ENCODE measurements at places on chromosomes 7 and 10.

GRCh38 chr7:47833211-47833610 lies 115.1 kb downstream of the PKD1L1 start:
- peak; percentile 5 for DNase-seq

DNA sequence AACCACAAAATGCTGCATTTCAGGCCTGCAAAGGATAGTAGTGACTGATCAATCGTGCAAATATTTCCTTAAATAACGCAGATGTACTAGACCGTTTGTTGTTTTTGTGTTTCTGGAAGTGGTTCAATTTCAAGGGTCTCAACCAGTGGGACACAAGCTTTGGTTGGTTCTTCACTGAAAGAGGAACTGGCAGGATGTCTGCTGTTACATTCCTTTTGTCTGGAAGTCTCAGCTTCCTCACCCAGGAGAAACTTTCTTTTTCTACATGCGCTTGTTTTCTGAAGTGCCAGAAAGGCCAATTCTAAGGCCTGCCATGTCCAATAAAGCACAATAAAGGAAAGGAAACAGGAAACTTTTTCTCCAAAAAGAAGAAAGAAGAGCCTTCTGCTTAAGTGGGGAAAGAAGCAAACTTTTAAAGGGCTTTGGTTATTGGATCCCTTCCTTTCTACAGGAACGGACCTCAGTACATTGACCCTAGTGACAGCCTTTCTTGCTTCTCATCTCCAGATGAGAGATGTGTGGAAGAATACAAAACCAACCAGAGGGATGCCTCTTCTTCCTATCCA lies 4.1 kb downstream of the DKK1 start:
- no peak for DNase-seq

GRCh38 chr7:147231275-147231674 lies 1114.7 kb downstream of the CNTNAP2 start:
- no peak for DNase-seq

DNA sequence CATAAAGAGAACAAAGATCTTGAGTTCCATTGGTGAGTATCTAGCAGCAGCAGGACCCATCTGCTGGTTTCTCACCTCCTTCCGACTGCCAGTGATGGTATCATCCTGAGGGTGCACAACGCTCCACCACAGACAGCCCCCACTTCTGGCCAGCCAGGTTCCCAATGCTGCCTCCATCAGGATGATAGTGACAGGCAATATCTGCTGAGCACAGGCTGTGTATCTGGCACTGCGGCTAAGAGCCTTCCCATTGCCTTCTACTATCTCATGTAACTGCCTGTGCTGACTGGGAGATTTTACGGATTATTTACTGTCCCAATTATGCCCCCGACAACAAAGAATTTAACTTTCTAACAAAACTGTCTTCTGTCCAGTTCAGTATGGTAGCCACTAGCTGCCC lies 352.4 kb upstream of the AOAH start:
- no peak for DNase-seq

- DNase-seq, result no peak
Observed at GRCh38 chr7:142868986-142869415, 14.1 kb downstream of the EPHB6 start.

GRCh38 chr7:15924910-15925309 lies 238.4 kb upstream of the MEOX2 start:
- DNase-seq, result no peak

- no peak for DNase-seq
Observed at GRCh38 chr10:109924087-109924486, 776 bp upstream of the XPNPEP1 start.

DNA sequence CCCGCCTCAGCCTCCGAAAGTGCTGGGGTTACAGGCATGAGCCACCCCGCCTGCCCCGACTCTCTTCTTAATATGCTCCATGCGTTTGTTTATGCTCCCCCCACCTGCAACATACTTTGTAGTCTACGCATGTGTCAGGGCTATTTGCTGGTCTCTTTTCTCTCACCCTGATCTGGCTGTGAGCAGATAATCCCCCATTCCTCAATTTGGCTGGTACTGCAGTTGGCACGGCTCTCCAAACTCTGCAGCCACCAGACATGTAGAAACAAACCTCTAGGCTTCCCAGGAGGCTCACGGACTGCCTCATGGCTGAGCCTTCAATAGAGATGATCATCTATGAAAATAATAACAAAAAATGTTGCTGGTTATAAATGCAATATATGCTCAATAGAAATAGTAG lies 540.3 kb upstream of the GALNT17 start:
- no peak for DNase-seq

DNA sequence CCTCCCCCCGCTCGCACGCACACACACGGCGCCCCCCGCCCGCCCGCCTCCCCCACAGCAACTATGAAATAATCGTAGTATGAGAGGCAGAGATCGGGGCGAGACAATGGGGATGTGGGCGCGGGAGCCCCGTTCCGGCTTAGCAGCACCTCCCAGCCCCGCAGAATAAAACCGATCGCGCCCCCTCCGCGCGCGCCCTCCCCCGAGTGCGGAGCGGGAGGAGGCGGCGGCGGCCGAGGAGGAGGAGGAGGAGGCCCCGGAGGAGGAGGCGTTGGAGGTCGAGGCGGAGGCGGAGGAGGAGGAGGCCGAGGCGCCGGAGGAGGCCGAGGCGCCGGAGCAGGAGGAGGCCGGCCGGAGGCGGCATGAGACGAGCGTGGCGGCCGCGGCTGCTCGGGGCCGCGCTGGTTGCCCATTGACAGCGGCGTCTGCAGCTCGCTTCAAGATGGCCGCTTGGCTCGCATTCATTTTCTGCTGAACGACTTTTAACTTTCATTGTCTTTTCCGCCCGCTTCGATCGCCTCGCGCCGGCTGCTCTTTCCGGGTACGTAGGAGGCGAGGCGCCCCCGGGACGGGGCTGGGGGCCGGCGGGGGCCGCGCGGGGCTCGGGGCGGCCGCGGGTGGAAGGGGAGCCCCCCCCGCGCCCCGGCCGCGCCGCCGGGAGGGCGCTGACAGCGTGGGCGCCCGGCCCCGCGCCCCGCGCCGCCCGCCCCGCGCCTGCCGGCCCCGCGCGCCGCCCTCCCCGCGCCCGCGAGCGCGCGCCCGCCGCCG lies 441 bp downstream of the BMI1 start:
- peak; percentile 51 for DNase-seq

DNA sequence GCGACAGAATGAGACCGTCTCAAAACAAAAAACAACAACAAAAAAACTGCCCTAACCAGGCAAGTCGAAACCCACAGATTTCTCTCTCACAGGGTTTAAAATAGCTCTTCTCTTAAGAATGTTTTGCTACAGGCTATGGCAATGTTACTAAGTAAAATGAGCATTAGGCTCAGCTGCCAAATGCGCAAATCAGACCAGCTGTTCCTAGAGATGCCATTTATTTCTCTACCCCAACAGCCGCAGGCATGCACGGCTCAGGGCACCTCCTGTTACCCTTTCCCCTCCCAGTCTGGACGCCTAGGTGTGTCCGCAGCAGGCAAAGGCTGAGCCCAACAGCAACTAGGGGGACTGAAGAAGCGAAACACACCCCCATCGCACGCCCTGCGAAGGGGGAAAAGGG lies 168.3 kb upstream of the MBL2 start:
- no peak for DNase-seq

GRCh38 chr10:34340934-34341333 lies 474.2 kb downstream of the PARD3 start:
- no peak for DNase-seq

- DNase-seq, result no peak
Observed at GRCh38 chr10:12728494-12728893, 273.0 kb downstream of the CCDC3 start.

- no peak for DNase-seq
Observed at GRCh38 chr10:131743190-131744151, 157.3 kb upstream of the PPP2R2D start.

DNA sequence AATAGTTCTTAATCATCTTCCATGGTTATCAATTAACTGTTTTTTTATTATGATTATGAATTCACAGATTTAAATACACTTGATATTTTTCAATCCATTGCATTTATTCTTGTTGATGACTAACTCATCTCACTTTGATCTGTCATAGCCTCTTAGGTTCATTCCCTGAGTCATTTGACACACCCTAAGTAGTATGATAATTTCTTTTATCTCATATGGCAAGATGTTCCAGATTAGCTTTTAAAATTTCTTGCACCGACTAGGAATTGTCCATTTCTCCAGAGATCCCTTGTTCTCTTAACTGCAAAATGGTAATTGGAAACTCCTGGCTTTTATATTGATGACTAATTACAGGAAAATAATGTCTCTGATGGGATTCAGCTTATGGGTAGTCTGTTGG lies 87.6 kb upstream of the CCDC6 start:
- DNase-seq, result no peak

GRCh38 chr10:1377740-1378397 lies 321.7 kb downstream of the WDR37 start:
- DNase-seq, result no peak

DNA sequence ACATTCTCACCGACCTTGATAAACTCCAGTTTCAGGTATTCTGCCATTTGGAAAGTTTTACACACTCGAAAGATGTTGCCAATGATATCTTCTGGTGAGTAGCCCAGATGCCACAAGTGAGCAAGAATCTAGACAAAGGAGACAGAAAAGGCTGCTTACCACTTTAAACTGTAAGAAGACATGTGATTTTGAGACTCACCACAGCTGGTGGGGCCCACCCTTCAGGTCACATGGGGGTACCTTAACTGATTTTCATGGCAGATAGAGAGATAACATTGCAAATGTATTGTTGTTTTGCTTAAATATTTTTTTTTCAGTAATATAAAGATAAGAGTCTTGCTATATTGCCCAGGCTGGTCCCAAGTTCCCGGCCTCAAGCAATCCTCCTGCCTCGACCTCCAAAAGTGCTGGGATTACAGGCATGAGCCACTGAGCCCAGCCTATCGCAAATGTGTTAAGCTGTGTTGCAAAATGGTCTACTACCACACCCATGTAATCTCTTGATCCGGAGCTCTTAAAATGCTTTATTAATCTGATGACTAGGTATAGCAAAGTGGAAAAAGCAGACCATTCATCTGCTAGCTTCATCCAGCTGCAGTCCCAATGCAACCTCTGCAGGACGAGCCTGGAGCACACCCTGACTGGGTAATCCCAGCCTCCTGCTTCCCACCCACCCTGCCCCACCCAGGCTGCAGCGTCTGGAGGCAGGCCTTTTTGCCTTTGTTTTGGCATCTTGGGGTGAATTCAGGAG lies 18.5 kb downstream of the RFC2 start:
- no peak for DNase-seq

DNA sequence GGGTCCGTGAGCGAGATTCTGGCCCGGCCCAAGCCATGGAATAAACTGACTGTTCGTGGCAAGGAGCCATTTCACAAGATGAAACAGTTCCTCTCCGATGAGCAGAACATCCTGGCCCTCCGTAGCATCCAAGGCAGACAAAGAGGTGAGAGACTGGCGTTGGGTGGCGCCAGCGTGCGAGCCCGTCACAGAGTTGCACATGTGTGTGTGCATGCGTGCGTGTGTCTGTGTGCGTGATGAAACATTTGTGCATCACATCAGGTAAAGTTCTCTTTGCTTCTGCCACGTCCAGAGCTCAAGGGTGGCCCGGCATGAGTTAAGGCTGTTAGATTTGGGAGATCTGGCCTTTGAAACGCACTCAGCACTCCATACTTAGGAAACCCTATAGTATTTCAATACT lies 89.5 kb upstream of the SH2B2 start:
- DNase-seq, result no peak

GRCh38 chr10:3978174-3978573 lies 193.2 kb upstream of the KLF6 start:
- no peak for DNase-seq

GRCh38 chr7:48337012-48337621 lies 165.9 kb downstream of the ABCA13 start:
- no peak for DNase-seq

- no peak for DNase-seq
Observed at GRCh38 chr10:9848981-9849380, 1168.7 kb upstream of the CELF2 start.

- DNase-seq, result peak; percentile 47
Observed at GRCh38 chr7:5139998-5140397, 50.0 kb upstream of the WIPI2 start.

DNA sequence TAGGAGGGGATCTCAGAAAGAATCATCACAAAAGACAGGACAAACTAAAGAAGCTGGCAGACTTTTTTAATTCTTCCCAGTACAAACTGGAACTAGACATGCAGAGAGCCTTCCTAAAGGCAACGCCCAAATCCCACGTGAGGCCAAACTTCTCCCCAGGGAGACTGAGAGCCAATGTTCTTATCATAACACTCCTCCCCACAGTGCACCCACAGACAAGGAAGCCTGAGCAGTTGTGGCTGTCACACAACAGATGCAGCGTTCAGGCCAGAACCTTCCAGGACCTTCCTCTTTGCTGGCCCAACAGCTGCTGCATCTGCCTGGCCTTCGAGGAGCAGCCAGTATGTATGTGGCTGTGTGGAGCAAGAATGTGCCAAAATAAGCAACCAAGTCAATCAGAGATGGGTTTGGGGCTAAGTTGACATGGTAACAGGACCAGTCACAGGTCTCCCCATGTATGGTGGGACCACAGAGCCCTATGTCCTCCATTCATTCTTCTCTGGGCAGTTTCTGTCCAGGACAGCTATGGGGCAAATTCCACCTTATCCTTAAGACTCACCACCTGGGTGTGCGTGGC lies 34.9 kb downstream of the SRPK2 start:
- no peak for DNase-seq

DNA sequence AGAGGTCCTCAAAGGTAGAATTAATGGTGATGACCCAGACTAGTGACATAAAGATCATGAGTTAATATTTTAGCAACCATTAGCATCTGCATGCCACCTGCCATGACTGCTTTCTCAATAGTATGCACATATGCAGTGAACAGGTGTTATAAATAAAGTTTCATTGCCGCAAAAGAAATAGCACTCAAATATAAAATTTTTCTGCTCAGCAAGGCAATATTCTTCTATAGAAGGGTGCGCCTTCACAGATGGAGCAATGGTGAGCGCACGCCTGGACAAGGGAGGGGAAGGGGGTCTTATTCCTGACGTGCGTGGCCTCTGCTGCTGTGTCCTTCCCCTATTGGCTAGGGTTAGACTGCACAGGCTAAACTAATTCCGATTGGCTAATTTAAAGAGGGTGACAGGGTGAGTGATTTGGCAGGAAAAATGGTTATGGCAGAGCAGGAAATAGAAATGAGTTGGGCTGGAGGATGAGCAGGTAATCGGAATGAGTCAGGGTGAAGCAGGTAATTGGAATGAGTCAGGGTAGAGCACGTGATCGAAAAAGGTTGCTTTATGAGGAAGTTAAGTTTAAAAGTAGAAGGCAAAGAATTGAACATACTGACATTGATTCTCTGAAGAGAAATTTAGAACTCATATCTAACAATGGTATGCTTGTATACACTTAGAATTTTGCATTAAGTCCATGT lies 24.7 kb upstream of the TRIM24 start:
- DNase-seq, result no peak
